ENCODE measurements at places on chromosomes 1 and 21. TPM values are rescaled to one million over a fixed set of nuclear protein-coding genes. Genes with fewer than 3 reads are reported as not detected.

DNA sequence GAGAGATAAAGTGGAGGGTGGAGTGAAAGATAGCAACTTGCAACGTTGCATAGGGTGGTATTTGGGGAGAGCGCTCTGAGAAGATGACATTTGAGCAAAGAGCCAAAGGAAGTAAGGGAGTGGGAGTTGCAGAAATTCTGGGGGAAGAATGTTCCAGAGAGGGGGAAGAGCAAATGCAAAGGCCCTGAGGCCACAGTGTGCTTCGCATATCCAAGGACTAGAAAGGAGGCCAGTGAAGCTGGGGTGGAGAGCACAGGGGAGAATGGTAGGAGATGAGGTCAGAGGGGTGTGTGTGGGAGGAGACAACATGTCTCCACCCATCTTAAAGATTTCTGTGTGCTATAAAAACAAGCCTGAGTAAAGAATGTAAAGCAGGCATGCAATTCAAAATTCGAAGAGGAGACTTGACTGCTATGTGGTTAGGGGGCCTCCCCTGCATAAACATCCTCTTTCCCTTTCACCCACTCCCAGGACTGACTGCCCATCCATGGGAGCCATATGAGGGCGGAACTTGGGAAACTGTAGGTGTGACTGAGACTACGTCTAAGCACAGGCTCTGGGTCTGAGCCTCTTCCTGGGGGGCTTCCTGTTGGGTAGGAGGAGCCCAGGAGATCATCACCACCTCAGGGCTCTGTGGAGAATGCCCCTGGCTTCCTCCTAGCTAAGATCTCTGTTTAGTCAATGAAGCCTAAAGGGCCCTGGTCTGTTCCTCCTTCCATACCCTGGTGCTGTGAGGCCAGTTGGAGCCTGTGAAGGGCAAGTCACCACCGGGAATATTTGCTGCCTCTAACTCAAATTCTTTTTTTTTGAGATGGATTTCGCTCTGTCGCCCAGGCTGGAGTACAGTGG lies 2.9 kb upstream of the CLIC4 start:
- DNase-seq, result no peak

GRCh38 chr1:32539584-32540571 lies 651 bp downstream of the ZBTB8A start:
- DNase-seq, result peak; percentile 84

GRCh38 chr1:166390366-166391033 lies 223.7 kb upstream of the FAM78B start:
- no peak for DNase-seq

DNA sequence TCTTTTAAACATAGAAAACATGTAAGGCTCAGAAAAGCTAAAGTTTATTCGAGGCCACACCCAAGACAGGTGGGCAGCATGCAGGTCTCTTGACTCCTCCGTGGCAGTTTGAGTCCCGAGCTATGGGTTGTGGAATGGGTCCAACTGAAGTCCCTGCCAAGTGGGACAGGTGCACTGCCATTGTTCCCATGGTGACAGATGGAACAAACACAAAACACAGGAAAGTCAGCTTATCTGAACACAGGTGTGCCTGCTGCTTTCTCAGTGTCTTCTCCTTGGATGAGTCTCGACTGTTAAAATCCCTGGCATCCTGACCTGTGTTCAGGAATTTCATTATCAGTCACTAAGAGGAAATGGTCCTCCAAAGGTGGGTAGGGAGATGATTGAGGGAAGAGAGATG lies 99.0 kb upstream of the RAB4A start:
- no peak for DNase-seq

DNA sequence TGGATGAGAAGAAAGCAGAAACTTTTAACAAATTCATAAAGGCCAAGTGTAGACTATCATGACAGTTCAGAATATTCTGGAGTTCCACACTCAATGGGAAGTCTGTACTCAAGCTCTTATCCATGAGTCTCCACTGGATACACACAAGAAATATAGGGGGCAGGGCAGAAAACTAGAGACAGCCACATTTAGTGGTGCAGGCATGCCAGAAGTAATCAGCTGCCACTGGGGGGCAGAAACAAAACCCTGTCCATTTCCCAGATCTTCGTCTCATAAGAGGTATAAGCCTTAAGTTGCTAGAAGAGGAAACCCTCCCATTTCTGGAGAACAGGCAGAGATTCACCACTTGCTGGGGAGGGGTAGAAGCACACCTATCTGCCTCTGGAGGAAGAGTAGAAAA lies 166.8 kb upstream of the GALNT2 start:
- no peak for DNase-seq

The FGGY gene
- total RNA-seq, result 9.1 TPM

The SPATA1 gene
- 2.3 TPM for total RNA-seq

The BNIPL gene
- total RNA-seq, result 0.55 TPM

The TMPRSS2 gene
- total RNA-seq, result 0.21 TPM

Measured in osteocyte (in vitro differentiated cells).